HL-60 (cell line): ENCODE measurements at places on chromosomes 2 and 18.

GRCh38 chr2:195473862-195474261, 183.2 kb upstream of the SLC39A10 start:
- DNase-seq = no peak

DNA sequence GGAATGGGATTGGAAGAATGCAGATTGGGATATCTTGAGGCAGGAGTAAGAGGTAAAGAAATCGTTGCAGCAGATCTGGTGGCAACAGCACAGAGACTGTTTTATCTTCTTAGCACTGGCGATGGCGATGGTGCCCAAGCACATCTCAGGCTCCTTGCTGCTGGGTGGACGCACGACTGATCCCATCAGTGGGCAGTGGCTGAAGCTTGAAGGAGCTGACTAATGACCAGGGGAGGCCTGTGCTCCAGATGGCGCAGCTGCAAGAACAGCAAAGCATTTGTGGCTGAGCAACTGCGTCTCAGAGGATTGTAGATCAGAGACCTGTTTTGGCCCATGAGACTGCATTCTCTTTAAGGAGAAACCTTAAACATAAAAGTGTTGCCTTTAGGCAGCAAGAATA, 54.6 kb downstream of the GALR1 start:
- DNase-seq = no peak

- DNase-seq = no peak
These were observed 132.8 kb upstream of the IL1R2 start for GRCh38 chr2:101858910-101859309.

DNA sequence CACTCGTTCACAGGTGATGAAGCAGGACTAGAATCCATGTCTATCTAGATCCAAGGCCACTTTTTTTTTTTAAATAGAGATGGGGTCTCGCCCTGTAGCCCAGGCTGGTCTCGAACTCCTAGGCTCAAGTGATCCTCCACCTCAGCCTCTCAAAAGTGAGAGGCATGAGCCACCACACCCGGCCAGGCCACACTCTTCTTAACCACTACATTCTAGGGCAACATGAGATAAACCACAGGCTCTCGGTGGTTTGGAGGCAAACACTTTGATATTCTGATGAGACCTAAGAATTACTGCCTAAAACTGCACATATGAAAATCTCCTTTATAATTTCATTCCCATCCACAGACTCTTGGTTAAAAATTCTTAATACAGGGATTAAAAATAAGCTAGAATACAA, 51.8 kb downstream of the USP34 start:
- no peak for DNase-seq

GRCh38 chr2:101004620-101005325, 2.7 kb downstream of the RPL31 start:
- DNase-seq = no peak

DNA sequence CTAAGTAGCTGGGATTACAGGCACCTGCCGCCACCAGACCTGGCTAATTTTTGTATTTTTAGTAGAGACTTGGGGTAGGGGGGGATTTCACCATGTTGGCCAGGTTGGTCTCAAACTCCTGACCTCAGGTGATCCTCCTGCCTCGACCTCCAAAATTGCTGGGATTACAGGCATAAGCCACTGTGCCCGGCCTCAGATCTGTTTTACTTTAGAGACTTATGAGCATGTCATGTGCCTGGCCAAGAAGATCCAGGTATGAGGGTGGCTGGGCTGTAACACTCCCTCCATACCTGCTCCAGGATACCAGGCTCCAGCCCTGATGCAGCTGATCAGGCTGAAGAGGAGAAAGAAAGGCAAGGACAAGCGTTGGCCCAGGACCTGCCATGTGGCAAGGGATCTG, 125.0 kb downstream of the LPIN1 start:
- DNase-seq = no peak

DNA sequence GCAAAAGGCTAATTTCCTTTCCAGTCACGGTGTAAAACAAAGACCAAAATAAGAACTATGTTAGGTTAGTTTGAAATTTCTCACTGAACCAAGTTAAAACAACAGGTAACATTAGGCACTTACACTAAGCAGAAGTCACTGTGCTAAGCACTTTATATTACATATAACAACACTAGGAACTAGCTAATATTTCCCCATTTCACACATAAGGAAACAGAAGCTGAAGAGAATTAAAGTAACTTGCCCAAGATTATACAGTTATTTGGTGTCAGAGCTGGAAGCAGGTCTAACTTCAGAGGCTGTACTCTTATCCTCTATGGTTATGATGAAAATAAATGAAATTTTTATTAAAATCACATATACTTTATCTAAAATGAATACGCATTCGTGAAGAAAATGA, 5.9 kb downstream of the ITSN2 start:
- no peak for DNase-seq

DNA sequence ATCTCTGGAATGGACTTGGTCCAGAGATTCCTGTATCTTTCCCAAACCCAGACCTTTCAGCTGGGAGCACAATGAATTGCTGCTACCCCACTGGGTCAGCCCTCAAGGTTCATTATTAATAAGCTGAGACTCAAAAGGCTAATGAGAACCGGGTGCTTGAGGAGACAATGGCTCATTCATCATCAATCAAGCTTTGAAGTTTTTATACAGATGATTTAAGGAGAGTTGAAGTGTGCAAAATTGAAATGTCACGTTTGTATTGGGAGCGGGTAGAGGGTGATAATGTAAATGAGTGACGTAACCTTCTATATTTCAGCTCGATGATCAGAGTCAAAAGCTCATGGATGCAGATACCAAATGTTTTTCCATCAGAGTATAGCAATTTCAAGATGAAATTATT, 744.9 kb downstream of the ERBB4 start:
- DNase-seq = no peak

GRCh38 chr18:2606335-2606734, 35.0 kb downstream of the NDC80 start:
- DNase-seq = no peak

- no peak for DNase-seq
These were observed 45.9 kb downstream of the HS1BP3 start for GRCh38 chr2:20604951-20605381.

DNA sequence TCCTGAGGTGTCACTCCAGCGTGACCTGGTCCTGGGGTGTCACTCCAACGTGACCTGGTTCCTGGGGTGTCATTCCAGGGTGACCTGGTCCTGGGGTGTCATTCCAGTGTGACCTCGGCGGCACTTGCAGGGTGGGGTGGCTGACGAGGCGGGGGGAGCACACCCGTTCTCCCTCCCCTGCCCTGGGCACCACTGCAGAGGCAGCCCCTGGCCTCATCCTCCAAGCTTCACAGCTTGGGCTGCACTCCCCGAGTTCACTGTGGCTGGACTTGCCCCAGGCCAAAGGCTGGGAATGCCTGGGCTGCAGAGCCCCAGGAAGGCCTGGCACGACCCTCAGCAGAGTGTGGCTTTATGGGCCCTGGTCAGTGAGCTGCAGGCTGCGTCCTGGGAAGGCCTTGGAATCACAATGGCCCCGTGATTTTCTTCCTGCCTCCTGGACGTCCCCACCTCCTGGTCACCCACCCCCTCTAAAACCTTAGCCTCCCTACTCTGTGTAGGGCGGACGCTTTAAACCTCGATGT, 88.3 kb downstream of the NFATC1 start:
- DNase-seq = no peak

DNA sequence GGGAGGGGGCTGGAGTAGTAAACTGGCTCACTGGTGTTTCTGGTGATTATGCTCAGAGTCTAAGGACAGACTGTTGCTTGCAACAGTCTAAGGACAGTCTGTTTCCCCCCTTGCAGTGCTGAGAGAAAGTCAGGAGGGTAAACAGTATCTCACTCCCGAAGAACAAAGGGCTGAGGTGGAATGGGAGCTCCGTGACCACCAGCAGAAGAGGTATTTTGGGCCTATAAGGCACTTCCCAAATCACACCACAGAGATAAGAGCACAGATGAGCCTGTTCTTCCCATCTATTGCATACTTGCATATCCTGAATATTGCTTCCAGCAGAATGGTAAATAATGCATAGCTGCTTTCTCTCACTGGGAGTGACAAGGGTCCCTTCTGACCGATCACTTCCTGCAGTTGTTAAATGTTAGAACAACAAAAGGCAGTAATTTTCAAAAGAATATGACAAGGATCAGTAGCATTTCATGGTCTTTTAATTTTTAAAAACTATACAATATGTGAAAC, 160.4 kb upstream of the LYPD1 start:
- DNase-seq = no peak

DNA sequence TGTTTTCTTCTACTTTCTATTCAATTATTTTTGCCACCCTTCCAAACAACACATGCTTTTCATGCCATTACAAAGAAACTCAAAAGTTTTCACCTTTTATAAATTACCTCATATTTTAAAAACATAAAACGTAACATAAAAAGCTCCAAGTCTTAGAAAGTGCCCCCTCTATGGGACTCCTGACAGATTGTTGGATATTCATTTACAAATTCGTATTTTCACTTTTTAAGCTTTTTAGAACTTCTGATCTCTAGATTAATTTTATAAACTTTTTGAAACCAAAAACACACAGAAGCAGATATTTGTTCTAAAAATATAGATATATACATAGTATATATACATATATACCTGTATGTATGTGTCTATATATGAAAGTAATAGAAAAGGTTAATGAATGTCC, 1.5 kb downstream of the COL5A2 start:
- DNase-seq = no peak

GRCh38 chr2:180141600-180141999, 134.5 kb upstream of the CWC22 start:
- DNase-seq = no peak

- no peak for DNase-seq
These were observed 284.1 kb downstream of the DSEL start for GRCh38 chr18:67232406-67232805.

GRCh38 chr2:223088866-223089265, 36.9 kb downstream of the KCNE4 start:
- DNase-seq = no peak

GRCh38 chr2:14678761-14679160, 46.2 kb downstream of the LRATD1 start:
- no peak for DNase-seq

DNA sequence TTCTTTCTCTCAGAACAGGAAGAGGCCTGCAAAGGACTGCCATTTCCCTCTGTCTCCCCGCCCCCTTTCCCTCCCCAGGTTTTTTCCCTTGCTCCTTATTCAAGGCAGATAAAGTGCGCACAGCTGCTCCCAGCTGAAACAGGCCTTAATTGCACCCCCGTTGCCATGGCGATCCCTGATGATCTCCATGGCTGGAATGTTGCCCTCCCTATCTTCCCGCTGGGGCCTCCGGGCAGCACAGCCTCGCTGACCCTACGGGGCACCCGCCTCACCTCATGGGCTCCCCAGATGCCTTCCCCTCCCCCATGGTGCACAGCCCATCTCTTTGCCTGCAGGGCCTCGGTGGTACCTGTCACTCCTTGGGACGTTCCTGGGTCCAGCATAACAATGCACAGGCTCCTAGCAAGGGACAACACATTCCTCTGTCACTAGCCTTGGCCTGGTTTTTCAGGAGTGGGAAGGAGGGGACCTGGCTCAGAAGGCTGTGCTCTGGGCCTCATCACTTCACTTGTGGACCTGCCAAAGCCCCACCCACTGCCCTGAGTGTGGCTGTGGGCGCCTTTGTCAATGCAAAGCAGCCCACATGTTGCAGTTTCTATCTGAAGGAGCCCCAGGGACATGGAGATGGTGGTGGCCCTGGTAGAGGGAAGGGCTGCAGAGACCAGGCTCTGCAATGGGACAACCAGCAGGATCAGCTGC, 115.0 kb downstream of the CELF4 start:
- no peak for DNase-seq

- DNase-seq = no peak
These were observed 163.9 kb downstream of the CDH2 start for GRCh38 chr18:28013066-28013465.
